ENCODE measurements at places on chromosomes 5 and 9. TPM values are rescaled to one million over a fixed set of nuclear protein-coding genes. Genes with fewer than 3 reads are reported as not detected.

GRCh38 chr9:86340356-86341006 lies 13.7 kb downstream of the TUT7 start:
- DNase-seq = no peak

The GTF3C5 gene
- 36.2 TPM for polyA plus RNA-seq

DNA sequence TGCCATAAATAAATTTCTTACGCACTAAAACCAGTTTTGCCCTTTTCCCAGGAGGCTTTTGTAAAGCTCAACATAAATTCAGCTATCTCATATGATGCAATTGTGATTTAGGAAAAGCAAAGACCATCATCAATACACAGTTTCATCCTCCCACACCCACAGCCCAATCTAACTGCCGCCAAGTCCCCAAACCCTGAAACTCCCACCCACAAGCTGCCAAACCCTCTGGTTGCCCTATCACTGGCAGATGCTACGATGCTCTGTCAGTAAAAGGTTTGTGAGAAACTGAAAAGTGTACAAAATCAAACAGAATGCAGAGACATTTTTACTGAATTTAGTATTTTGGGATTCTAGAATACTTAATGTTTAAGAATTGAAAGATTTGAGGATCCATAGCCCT lies 42.8 kb upstream of the NR4A3 start:
- no peak for DNase-seq

The MARVELD2 gene
- 17.6 TPM for polyA plus RNA-seq

DNA sequence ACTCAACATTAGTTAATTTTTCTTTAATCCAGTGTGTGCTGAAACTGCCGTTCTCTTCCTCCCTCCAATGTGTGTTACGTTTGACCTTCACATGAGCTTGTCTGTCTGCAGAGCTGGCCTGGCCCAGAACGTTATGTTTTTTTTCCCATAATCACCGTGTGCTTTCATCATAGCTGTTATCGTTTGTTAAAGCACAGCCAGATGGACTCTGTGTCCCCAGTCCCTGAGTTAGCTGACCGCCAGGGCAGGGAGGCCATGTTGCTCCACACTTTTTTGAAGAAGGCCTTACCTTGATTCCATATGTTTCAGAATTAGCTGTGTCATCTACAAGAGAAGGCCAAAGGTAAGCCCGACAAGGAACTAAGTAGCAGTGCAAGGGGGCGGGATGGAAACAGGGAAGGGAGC lies 55.7 kb downstream of the HSD17B3 start:
- DNase-seq = no peak

The RNF44 gene
- polyA plus RNA-seq = 6.4 TPM

- no peak for DNase-seq
These were observed 89.0 kb downstream of the RFX3 start for GRCh38 chr9:3436629-3437420.

The TMC1 gene
- polyA plus RNA-seq = 0.24 TPM

The F2RL2 gene
- polyA plus RNA-seq = not detected

GRCh38 chr5:127840198-127840524 lies 137.0 kb downstream of the CCDC192 start:
- no peak for DNase-seq

- DNase-seq = peak; percentile 17
These were observed 8.7 kb upstream of the GFRA3 start for GRCh38 chr5:138282920-138283742.

DNA sequence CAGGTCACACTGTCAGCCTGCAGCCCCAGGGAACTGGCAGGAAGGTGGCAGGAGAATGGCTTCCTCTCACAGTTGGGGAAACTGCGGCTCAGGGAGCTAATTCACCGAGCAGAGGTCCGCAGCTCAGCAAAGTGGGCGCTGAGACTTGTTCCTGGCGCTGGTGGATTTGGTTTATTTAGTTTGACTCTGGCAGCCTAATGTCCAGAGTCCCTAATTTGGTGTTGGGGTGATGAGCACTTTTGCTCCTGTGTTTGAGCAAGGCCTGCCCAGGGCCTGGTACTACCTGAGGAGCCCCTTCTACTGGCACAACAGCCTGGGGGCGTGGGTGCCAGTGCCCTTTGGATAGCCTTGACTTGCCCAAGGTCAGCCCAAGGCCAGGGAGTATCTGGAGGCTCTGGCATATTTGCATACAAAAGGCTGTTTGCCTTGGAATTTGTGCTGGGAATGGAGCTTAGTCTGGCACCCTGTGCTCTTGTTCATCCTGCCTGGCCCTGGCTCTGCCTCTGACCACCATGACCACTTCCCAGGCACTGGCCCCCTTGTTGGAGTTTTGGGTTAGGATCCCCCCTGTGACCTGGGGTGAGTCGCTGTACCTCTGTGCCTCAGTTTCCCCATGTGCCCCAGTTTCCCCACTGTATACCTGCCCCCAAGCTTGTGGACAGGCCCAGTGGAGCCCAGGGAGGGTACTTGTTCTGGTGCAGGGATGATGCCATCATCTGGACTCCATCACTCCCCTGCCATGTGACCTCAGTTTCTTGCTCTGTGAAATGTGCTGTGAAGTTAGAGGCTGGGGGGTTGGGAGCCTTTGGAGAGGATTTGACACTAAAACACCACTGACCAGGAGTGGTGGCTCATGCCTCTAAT lies 1.4 kb downstream of the SUSD3 start:
- DNase-seq = no peak

Measured in keratinocyte (primary cell).